ENCODE measurements at places on chromosomes 2 and 18.

GRCh38 chr2:134976074-134976702 is 57.6 kb downstream of the CCNT2 start:
- DNase-seq: peak; percentile 72

GRCh38 chr2:42117182-42117579 is 52.0 kb upstream of the EML4 start:
- no peak for DNase-seq

- no peak for DNase-seq
Measured at GRCh38 chr2:150413910-150414309, 73.6 kb downstream of the RND3 start.

- DNase-seq: peak; percentile 97
Measured at GRCh38 chr18:13382366-13382953, 163.9 kb downstream of the LDLRAD4 start.

DNA sequence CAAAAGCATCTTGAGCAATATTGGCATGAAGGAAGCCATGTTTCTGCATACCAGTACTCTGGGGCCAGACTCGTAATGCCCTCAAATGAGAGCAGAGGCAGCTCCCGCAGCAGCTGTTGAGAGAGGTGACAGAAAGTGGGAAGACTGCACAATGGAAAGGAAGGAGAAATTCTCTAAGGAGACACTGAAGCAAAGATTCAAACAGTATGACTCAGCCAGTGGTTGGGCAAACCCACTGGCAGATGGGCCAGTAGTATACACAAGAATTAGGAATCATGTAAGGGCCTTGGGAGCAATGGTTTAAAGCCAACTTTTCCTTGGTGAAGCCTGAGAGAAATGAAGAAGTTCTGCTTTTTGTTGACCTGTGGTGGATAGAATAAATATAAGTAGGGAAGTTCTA is 2092.7 kb upstream of the PIK3C3 start:
- DNase-seq: no peak

DNA sequence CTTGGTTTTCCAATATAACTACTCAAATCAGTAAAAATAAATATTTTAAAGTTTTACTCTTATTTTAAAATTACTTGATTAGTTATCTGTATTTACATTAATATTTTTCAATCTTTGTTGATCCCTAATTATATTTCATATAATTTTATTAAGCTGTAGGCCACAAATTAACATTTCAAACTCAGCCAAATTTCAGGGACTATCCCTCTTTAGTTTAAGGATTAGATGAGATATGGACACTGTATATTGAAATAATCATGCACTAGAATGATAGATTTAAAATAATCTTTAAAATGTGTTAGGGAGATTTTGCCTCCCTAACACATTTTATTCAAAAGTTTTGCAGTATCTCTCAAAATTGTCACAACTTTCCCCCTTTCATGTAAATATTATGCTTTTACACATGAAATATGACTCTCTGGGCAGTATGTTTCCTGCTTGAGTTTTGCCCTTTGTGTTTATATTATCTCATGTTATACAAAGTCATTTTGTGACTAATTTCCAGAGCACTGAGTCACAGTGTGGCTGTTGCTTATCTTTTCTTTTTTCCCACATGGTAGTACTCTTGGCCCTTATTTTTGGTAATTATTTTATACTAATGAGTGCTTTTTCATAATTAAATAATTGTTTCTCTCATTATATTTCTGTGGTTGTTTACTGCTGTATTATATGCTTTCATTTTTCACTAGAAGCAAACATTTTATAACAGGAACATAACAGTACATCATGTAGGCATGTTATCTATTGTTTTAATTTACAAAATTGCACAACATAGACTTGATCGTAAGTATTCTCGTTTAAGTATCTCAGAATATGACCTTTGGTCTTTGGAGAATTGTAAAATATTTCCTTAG is 1.2 kb downstream of the TFPI start:
- DNase-seq: peak; percentile 84

GRCh38 chr18:50107468-50107977 is 87.4 kb downstream of the MYO5B start:
- DNase-seq: no peak

- DNase-seq: no peak
Measured at GRCh38 chr18:78126536-78126935, 853.1 kb upstream of the SALL3 start.

DNA sequence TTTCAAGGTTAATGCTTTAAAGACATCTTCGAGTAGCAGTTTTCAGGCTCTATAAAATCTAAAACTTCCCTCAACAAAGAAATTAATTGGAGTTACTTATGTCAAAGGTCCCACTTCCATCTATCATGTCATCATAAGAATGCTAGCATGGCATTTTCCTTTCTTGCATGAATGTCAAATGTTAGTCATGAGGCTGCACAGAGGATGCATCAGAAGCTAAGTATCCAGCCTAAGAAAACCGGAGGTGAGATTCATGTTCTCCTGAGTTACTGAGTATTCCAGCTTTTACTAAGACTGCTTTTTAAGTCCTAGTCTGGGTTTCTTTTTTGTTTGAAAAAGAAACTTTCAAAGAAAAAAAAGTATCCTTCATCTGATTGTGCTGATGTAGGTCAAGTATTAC is 130.6 kb upstream of the CDH19 start:
- DNase-seq: no peak

GRCh38 chr18:9494778-9495331 is 19.5 kb downstream of the RALBP1 start:
- peak; percentile 7 for DNase-seq

- no peak for DNase-seq
Measured at GRCh38 chr2:190659553-190659952, 10.7 kb downstream of the NAB1 start.

DNA sequence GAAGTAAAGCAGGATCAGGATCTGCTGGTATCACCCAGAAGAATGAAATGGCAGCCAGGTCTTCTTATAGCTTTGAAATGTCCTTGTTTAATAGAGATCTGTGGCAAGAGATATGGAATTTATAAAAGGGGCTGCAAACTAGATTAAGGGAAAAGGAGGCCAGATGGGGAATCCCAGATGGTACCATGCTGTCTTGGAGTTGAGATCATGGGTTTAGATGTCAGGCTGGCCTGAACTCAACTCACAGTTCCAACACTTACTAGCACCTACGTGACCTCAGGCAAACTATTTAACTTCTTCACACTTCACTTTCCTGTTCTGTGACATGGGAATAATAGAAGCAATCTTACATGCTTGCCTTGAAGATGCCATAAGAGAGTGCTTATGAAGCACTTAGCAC is 188.2 kb downstream of the ALK start:
- DNase-seq: no peak

DNA sequence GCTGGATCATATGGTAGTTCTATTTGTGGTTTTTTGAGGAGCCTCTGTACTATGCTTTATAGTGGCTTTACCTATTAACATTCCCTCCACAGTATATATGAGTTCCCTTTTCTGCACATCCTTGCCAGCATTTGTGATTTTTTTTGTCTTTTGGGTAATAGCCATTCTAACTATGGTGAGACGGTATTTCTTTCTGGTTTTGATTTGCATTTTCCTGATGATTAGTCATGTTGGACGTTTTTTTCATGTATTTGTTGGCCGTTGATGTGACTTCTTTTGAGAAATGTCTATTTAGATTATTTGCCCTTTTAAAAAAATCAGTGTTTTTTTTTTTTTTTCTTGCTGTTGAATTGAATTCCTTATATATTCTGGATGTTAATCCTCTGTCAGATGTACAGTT is 31.1 kb downstream of the ACTR3 start:
- no peak for DNase-seq

DNA sequence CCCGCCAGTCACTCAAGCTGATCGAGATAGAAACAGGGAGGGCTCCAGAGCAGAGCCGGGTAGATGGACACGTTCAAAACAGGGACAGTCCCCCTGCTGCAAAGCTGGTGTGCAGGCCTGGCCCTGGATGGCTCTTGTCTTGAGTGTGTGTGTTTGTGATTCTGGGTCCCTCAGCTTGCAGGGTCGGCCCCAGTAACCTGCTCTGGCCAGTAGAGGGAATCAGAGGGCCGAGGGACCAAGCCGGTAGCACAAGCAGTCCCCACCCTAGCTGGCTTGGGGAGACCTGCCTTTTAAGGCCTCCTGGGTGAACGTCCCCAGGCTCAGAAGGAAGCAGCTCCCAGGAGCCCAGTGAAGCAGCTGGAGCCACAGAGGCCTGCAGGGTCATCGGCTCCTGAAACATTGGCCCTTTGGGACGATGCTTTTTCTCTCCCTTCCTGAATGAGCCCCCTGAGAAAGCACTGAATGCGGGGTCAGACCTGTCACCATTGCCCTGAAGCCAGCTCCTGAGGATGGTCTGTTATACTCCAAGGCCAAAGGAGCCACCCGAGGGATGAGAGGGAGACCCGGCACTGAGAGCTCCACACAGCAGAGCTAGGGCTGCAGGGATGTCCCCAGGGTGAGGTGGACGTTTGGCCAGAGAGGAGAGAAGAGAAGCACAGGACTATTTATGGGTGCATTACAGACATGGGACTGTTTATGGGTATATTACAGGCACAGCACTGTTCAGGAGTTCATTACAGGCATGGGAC is 15.4 kb upstream of the MLPH start:
- DNase-seq: peak; percentile 66

GRCh38 chr2:216636551-216637450 is 3.6 kb downstream of the IGFBP2 start:
- DNase-seq: peak; percentile 40

DNA sequence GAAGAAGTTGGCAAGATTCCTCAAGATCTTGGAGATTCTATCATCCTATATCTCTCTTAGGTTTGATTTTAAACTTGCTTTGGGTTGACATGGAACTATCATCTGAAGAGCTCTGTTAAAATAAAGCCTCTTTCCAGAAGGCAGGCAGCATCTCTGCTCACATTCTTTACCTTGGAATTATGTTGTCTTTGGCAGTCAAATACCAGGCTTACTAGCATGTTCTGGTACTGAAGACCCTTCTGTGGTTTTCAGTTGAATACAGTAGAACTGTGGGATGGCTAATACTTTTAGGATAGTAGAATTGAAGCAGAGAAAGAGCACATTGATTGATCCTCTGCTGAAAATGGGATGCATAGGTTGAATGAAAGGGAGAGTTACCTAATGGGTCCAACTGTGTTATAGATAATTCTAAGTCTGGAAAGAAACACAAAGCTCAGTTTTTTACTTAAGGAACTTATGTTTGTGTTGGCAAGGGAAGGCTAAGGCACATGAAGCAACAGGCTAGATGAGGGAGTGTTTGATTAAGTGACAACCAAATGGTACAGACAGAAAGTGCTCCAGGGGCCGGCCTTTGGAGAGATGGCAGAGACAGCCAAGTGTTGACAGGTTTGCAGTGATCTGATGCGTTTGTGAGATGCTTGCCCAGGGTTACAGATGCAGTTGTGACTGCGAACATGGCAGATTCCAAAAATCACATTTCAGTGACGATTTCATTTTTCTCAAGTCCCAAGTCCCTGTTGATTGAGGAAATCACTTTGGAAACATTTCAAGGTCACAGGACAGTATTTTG is 397.9 kb downstream of the MEIS1 start:
- no peak for DNase-seq

DNA sequence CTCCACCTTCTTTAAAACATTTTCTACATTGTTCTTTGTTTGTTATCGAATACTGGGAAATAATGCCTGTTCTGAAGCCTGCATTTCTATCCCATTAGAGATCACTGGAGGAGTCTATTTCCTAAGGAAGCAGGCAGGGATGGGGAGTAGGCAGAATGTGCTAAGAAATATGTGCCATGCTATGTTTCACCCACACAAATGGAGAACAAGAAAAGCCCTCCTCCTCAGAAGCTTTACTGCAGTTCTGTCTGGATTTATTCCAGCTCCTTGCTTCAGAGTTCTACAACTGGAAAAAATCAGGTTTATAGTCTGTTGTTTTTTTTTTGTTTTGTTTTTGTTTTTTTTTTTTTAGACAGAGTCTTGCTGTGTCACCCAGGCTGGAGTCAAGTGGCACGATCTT is 825.1 kb downstream of the SLC4A3 start:
- DNase-seq: no peak

DNA sequence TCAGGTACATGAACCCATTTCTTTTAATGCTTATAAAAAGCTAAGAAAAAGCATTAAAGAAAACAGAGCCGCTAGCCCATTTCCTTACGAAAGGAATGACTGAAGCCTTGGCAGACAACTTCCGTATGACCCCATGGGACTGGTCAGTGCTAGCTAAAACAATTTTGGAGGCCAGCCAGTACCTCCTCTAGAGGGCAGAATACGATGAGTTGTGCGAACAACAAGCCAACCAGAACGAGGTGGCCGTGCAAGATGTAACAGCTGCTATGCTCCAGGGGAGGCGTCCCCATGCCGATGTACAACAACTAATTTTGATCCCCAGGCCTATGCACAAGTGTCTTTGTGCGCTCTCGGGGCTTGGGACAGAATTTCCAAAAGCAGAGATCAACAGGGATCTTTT is 16.7 kb downstream of the MAP3K2 start:
- DNase-seq: no peak

GRCh38 chr2:2560374-2561015 is 229.4 kb upstream of the MYT1L start:
- DNase-seq: no peak

DNA sequence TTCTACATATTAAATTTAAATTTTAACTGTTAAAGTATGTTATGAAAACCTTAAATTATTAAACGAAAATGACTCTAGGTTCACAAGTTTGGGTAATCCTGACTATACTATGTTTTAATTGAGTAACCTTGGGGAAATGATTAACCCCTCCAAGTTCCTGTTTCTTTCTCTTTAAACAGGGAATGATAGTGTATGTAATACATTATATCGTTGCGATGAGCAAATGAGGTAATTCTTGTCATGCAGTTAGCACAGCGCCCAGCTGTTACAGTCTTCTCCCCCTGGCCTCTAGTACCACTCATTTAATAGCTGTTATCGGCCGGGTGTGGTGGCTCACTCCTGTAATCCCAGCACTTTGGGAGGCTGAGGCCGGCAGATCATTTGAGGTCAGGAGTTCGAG is 80.4 kb downstream of the MTA3 start:
- DNase-seq: no peak

DNA sequence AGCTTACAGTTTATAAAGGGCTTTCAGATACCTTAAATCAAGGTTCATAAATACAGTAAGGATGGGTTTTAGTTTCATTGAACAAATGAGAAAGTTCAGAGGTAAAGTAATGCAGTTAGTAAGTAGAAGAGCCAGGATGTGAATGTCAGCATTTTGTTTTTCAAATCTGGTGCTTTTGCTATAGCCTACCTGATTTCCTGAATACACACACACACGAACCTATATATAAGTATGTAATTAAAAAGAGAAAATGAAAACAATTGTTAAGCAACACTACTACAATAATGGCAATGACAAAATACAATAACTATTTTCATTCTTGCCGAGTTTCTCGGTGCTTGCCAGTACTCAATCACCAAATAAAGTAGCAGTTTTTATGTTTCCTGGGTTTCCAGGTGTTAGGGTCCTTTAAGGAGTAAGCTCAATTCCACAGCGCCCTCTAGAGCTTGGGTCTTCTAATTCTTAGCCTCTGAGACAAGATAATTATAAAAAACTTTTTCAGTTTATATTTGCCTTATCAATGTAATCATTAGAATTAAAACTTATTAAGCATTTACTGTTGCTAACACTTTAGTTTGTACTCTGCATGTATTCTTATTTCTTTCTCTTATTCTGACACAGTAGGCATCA is 512.9 kb upstream of the ACVR2A start:
- DNase-seq: no peak

Data from lung microvascular endothelial cell (primary cell).